ENCODE measurements at places on chromosomes 3 and 15.

- peak; percentile 17 for DNase-seq
These were observed 33.4 kb downstream of the ZXDC start for GRCh38 chr3:126442094-126442855.

- DNase-seq: no peak
These were observed 51.5 kb downstream of the ISG20 start for GRCh38 chr15:88690331-88690730.

GRCh38 chr3:46414739-46415138 lies 7.7 kb downstream of the CCRL2 start:
- no peak for DNase-seq

GRCh38 chr3:179473565-179473964 lies 22.3 kb upstream of the GNB4 start:
- DNase-seq: no peak

- no peak for DNase-seq
These were observed 30.0 kb downstream of the HCN4 start for GRCh38 chr15:73338606-73339374.

DNA sequence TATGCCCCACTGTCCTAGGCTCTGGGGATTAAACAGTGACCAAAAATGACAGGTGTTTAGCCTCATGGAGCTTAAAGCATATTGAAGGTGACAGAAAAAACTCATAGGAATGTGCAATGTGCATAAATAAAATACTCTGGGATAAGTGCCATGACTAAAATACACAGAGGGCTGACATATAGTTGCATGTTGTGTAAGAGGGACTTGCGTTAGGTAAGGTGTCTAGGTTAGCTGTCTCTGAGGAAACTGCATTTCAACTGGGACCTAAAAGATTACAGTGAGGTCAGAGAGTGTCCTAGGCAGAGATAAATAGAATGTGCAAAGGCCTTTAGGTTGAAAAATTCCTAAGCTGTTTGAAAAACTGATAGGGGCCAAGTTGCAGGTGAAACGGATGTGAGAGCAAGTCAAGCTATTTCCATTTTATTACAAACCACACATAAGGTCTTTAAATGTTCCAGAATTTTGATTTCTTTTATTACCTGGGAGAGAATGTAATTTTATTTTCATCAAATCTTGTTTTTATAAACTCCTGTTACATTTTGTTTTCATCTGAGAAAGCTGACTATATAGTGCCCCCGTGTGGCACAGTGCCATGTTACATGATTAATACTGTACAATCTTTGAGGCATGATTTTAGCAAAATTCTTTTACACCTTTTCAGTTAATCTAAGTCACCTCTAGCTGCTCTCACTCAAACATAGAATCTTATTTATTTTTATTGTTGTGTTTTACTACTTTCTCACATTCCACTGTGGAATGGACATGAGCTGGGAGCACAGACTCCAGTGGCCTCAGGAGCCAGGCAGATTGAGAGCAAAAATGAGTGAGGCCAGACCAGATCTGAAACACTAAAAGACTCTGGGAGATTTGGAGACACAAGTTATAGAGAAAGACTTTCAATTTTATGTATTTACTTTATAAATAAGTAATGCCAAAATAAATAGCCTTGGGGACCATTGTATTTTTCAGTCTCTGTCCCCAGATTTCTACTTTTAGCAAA lies 259.6 kb upstream of the ZNF717 start:
- DNase-seq: no peak

DNA sequence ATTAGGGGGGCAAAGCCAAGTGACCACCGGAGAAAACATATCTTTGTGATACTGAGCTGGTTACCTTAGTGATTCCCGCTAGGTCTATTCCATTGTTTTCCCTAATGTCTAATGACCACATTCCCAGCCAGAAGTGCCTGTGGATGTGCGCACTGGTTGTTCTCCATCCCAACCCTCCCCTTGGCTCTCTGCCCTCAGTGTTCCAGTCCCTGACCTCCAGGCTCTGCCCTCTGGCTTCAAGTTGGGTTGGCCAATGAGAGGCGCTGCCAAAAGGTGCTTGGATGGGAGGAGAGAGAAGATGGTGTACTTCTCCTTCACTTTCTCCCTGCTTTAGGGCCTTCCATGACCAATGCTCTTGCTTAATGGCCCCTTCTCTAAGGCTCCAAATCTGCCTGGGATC lies 2.4 kb downstream of the COLQ start:
- DNase-seq: no peak

DNA sequence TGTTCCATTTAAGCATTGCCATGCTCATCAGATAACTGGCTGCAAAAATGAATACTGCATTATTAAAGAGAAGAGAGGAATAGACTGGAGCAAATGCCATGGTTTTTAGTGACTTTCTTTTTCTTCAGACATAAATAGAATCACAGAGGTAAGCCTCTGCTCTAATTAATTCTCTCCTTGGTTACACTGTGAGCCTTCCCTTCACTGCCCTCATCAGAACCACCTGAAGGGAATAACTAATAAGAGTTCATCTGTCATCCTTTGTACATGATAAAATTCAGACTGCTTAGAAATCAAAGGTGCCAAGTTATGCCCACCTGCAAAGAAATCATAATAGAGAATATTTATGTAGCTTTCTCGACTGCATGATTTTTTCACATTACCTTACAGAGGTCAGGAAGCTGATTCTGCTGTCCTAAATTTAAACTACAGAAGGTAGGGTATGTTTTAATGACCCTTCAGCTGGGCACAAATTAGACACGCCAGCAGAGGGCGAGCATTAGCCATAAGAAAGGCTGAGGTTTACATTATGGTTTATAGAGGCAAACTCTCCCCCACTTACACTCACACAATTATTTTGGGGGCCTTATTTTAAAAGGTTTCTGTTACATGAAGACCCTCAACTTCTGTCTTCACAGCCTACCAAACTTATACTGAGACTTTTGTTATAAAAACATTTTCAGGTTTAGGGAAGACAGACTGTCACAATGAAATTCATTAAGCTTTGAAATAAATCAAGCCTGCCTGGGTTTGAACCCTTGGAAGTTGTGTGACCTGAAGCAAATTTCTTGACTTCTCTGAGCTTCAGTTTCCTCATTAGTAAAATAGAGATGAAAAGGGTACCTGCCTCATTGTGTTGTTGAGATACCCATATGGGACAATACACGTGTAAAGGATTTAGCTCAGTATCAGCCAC lies 15.3 kb upstream of the UNC13C start:
- DNase-seq: peak; percentile 64
